ENCODE measurements at places on chromosomes 16 and 17. TPM values are rescaled to one million over a fixed set of nuclear protein-coding genes. Genes with fewer than 3 reads are reported as not detected.

Gene PITPNM3
- total RNA-seq, result 0.72 TPM

Gene CEMP1
- total RNA-seq, result not detected

Gene HAS3
- 2.7 TPM for total RNA-seq

Gene SMG6
- total RNA-seq, result 38.1 TPM

Gene CES5A
- not detected for total RNA-seq

Gene CMC2
- 51.1 TPM for total RNA-seq

Gene KIAA0753
- total RNA-seq, result 22.6 TPM

Gene CSH2
- total RNA-seq, result not detected

Gene CDH15
- not detected for total RNA-seq

Gene TM4SF5
- total RNA-seq, result not detected

Gene GRIN2A
- 0.03 TPM for total RNA-seq

Gene KCNJ16
- total RNA-seq, result 0.23 TPM

Gene RMI2
- 10.5 TPM for total RNA-seq

Gene MT1E
- total RNA-seq, result not detected

Gene PRKCA
- total RNA-seq, result 2.1 TPM

Gene WNT9B
- total RNA-seq, result 0.26 TPM

Gene CNTNAP1
- 8.9 TPM for total RNA-seq

Gene SLC16A5
- 50.9 TPM for total RNA-seq

Gene TMIGD1
- total RNA-seq, result not detected

Gene SCNN1B
- total RNA-seq, result not detected

Gene MSRB1
- 18.1 TPM for total RNA-seq

Gene DHRS13
- total RNA-seq, result 8.2 TPM

Gene C16orf87
- total RNA-seq, result 15.3 TPM

Measured in endothelial cell (in vitro differentiated cells).